ENCODE measurements at places on chromosomes 4 and X.

- DNase-seq, result no peak
Observed at GRCh38 chr4:71872767-71873415, 89.0 kb upstream of the GC start.

DNA sequence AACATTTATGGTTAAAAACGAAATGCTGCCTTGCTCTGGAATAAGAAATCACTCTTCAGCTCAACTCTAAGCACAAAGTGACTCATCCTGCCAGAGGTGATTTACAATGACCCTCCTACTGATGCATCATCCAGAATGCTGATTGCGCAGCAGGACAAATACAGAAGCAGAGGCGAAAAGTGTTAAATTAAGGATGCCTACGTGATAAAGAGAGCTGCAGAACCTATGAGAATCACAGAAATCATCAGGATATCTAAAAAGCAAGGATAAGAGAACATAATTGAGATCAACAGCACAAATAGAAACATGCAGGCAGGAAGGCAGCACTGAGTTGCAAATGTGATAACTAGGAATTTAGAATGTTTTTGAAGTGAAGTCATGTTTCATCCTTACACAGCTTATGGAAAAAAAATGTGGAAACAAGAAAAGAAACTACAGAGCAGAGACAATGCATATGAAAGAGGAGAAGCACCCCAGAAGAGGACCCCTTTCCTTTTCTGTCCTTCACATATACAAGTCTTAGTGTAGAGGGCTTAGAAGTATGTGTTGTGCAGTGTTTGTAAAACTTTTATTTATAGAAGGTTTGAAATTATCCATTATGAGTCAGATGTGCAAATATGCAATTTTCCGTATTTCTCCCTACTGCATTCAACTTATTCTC lies 188.4 kb downstream of the SLC7A11 start:
- DNase-seq, result peak; percentile 82

- DNase-seq, result no peak
Observed at GRCh38 chrX:56783450-56783831, 54.4 kb downstream of the NBDY start.

DNA sequence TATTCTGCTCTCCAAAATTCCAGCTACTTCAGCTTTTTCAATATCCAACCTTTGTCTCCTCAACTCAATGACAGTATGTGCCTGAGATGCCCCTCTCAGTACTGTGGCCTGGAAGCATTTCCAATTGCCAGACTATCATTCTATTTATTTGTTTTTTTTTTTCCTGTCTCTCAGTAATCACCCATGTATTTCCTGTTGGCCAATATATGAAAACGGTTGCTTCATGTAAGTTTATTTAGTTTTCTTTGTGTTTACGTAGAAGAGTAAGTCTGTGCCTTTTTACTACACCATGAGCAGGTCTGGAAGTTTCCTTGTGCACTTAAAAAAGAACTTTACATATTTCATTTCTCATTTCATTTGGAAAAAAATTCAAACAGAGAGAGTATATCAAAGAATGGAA lies 537.5 kb upstream of the SPANXN1 start:
- no peak for DNase-seq

- no peak for DNase-seq
Observed at GRCh38 chr4:69147334-69147733, 51.1 kb downstream of the UGT2B7 start.

DNA sequence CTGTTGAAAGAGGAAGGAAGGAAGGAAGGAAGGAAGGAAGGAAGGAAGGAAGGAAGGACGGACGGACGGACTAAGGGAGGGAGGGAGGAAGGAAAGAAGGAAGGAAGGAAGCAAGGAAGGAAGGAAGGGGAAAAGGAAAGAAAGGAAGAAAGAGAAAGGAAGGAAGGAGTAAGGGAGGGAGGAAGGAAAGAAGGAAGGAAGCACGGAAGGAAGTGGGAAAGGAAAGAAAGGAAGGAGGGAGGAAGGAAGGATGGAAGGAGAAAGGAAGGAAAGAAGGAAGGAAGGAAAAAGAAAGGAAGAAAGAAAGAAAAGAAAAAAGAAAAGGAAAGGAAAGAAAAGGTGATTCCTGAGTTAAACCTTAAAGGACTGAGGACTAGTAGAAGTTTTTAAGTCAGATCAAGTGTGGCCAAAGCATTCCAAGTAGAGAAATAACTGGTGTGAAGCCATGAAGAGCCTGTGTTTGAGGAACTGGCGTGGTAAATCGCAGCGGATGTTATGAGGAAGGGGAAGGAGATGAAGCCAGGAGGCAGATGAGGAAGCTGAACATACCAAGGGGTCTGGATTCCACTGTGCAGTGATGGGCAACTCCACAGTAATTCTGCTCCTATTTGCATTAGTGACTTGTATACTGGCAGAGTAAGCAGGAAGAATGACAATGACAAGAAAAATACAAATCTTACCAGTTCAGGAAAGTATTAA lies 163.5 kb downstream of the MGST2 start:
- no peak for DNase-seq

DNA sequence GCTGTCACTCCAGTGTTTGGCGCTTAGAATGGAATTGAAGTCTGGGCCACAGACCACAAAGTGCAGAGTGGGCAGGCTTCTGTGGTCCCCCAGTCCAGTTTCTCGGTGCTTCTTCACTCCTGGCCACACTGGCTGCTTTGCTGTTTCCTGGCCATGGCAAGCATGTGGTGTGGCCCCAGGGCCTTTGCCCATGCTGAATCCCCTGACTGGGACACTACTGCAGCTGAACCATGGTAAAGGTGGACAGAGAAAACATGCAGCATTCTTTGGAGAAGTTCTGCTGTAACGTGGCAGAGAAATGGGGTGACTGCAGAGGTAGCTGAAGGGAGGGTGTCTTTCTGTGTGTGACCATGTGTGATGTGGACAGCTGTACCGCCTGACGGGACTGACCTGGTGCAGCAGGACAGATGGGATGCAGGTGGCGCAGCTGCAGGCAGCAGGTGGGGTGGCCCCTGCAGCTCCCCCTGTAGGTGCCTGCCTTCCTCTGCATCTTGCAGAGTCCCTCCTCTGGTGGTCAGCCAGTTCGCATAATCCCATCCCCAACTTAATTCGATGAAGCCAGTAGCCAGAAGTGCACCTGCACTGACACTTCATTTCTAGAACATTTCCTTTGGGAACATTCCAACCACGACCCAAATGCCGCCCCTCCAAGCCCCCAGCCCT lies 13.2 kb upstream of the S100P start:
- DNase-seq, result no peak

DNA sequence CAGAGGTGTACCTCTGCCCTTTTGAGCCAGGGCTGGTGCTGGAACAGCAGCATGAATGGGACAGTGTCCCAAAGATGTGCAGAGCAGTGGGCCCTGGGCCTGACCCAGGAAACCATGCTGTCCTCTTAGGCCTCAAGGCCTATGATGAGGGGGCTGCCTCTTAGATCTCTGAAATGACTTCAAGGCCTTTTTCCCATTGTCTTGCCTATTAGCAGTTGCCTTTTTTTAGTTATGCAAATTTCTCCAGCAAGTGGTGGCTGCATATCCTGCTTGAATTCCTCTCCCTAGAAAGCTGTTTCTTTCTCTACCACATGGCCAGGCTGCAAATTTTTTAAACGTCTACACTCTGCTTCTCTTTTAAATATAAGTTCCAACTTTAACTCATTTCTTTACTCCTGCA lies 160.3 kb downstream of the CFAP299 start:
- no peak for DNase-seq

DNA sequence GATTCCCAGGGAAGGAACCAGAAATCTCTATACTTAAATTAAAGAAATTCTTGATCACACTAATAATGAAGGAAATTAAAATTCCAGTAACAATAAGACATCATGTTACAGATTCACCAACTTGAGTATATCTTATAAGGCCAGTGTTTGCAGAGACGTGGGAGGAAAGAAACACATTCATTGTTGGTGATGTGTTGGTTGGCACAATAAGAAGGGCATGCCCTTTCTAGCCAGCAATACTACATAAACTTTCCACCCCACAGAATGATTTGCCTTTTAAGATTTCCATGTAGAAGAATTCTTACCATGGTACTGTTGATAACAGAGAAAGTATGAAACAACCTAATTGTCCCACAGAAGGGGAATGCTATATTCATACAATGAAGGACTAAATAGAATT lies 581.5 kb downstream of the STIM2 start:
- DNase-seq, result no peak

- DNase-seq, result no peak
Observed at GRCh38 chr4:187726485-187726884, 269.1 kb upstream of the ZFP42 start.

DNA sequence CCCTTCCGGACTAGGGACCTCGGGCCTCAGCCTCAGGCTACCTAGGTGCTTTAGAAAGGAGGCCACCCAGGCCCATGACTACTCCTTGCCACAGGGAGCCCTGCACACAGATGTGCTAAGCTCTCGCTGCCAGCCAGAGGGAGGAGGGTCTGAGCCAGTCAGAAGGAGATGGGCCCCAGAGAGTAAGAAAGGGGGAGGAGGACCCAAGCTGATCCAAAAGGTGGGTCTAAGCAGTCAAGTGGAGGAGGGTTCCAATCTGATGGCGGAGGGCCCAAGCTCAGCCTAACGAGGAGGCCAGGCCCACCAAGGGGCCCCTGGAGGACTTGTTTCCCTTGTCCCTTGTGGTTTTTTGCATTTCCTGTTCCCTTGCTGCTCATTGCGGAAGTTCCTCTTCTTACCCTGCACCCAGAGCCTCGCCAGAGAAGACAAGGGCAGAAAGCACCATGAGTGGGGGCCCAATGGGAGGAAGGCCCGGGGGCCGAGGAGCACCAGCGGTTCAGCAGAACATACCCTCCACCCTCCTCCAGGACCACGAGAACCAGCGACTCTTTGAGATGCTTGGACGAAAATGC lies at the start of gene WAS:
Gene WAS (plus strand): TSS at position 389 of the 572 bp plus-strand sequence. CDS start 55 bp downstream, at position 444.
- no peak for DNase-seq

DNA sequence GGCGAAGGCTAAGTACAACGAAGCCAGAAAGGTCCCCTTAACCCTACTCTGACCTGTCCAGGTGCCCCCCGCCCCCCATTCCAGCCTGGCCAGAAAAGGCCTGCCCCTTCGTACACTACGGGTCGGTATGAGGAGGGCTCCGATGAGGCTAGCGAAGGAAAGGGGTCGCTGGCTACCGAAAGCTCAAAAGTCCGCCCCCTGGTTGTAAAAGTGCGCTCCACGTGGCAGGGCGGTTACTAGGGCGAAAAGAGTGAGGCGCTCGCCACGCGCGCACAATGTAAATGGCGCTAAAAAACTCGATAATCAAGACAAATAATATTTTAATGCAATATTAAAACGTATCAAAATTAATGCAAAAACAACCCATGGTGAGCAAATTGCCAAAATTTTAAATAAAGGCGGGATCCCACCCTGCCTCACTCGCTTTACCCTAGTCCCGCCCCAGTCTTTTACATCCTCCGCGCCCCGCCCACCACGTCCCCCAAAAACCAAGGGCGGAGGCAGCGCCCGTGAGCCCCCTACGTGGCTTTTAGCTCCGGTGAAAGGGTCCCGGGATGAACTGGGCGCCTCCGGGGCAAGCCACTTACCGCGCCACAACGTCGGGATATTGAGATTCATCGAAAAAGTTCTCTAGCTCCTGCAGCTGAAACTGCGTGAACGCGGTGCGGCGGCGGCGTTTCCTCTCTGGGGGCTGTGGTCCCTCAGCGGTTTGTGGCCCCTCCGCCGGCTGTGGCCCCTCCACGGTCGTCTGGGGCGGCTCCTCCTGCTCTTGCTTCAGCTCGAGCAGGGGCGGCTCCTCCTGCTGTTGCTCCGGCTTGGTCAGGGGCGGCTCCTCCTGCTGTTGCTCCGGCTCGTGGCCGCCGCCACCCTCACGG lies 929 bp downstream of the ESX1 start:
- no peak for DNase-seq

GRCh38 chr4:2930758-2931511 lies 32.3 kb downstream of the NOP14 start:
- DNase-seq, result no peak

DNA sequence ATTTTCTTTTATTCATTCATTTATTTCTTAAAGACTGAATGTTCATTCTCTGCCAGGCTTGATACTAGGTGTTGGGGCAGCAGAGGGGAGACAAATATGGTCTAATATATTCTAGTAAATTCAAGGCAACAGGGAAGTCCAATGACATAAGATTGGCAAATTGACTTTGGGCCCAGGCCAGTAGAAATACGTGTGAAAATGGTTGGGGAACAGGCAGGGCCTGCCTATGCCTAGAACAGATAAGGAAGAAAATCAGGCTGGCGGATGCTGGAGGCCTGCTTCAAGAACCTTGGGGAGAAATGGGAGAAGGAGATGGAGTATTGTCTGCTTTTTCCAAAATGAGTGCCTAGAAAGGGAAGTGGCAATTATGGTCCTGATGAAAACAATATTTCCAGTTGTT lies 108.6 kb downstream of the RTL5 start:
- DNase-seq, result no peak

DNA sequence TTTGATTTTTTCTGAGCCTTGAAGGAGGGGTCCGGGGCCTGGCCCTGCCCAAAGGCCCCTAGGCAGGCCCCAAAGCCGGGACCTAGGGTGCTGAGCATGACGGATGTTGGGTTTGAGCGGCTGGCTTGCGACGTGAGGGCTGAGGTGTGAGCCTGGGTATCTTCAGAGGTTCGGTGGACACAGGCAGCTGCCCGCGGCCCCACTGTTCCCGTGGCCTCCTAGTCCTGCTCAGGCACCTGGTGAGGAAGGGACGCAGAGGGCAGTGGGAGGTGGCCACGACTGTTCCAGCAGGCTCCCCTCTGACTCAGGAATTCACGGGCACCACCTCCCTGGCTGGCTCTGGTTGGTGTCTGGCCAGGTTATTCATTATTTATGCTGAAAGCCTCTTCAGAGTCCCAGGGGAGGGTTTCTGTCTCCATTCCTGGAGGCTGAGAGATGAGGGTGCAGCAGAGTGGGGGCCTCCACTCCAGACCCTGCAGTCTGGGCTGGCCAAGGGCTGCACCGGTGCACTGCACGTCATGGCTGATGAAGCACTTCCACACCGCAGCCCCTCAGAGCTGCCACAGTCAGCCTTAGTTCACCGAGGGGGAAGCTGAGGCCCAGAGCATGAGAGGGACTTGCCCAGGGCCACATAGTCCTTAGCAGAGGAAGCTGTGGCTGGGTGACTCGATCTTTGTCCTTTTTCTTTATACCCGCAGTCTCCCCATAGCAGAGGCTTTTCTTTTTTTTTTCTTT lies 2.2 kb downstream of the MSANTD1 start:
- peak; percentile 28 for DNase-seq

DNA sequence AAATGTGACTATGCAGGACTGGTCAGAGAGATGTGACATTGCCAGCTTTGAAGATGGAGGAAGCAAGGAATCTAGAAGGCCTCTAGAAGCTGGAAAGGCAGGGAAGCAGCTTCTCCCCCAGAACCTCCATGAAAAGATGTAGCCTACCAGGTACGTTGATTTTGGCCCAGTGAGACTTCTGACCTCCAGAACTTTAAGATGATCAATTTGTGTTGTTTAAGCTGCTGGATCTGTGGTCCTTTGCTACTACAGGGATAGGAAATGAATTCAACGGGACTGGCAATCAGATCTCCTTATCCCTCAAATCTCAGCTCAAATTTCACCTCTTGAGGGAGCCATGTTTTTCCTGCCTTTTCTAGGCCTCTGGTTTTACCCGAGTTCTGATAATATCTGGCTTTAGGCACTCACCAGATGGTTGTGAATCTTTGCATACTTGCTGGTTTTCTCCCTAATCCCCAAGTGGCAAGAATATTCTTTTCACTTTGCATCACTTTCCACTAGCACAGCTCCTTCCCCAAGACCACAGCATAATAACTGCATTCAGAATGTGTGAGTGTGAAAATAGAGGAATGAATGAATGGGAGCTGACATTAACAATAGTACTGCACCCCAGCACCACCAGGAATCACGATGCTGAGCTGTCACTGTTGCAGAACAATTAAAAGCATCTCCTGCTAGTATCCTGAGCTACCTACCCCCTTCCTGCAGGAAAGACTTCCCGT lies 25.5 kb upstream of the TMSB4X start:
- DNase-seq, result peak; percentile 93
